Urinary bladder (tissue), 4 donors: ENCODE measurements at places on chromosomes 2 and 18. TPM values are rescaled to one million over a fixed set of nuclear protein-coding genes. Genes with fewer than 3 reads are reported as not detected.

DNA sequence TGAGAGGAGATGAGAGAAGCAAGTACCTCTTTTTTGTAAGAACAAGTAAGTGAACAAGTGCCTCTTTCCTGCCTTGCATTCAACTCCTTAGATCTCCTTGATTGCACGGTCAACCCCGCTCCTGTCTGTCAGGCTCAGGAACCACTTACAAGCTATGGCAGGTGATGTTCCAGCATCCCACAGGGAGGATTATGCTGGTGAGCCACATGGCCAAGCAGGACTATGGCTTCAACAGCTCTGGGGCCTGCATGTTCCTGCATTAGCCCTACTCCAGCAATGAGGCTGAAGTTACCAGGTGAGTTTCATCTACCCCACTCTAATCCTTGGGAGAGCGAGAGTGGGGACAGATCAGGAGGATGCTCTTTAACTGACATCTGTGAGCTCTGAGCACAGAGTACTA, 29.5 kb downstream of the TTC32 start:
- DNase-seq = no peak

- DNase-seq = no peak
Observed at GRCh38 chr2:214377286-214377624, 33.6 kb upstream of the VWC2L start.

- no peak for DNase-seq
Observed at GRCh38 chr2:151204756-151205155, 56.9 kb downstream of the RBM43 start.

- no peak for DNase-seq
Observed at GRCh38 chr2:6312367-6312766, 553.3 kb downstream of the CMPK2 start.

DNA sequence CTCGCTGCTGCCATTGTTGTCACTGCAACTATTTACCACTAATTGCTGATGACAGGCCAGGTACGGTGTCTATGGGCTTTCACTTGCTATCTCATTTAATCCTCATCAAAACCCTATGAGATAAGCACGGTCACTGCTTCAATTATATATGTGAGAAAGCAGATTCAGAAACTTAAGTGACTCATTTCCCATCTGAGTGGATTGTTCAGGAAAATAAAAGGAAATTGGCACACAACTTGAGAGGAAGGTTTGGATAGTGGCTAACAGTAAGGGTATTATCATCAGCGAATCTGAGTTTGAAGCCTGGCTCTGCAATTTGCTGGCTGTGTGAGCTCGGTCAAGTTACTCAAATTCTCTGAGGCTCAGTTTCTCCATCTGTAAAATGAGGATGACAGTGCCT, 196.0 kb downstream of the KCNS3 start:
- DNase-seq = no peak

CYP26B1 gene
- 4.7 TPM for total RNA-seq

DNA sequence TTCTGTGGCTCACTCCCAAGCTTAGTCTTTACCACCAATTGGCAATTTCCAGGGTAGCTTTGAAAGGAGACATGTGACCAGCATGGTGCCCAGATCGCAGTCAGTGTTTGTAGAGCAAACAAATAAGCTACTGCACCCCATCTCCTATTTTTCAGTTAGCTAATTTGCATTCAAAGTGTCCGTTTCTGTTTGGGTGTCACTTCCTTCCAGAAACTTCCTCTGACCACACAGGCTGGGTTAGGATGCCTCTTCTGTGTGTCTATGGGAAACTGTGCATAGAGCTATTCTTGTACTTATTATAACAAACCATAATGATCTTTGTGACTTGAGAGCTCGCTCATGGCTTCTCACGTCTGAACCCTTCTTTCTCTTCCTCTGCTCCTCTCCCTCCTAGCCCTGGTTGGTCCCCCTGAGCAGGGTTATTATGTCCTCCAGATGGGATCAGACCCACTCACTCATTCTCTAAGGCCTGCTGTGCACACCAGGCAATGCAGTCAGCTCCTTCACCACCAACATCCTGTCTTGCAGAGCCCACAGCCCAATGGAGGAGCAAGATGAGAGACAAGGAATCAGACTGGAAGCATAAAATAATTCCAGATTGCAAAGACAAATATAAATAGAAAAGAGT, 101.2 kb upstream of the ALK start:
- DNase-seq = no peak

MTCL1 gene
- total RNA-seq = 24.2 TPM

UNC80 gene
- total RNA-seq = 2.6 TPM

- no peak for DNase-seq
Observed at GRCh38 chr2:39150890-39151497, 30.1 kb upstream of the SOS1 start.

DNA sequence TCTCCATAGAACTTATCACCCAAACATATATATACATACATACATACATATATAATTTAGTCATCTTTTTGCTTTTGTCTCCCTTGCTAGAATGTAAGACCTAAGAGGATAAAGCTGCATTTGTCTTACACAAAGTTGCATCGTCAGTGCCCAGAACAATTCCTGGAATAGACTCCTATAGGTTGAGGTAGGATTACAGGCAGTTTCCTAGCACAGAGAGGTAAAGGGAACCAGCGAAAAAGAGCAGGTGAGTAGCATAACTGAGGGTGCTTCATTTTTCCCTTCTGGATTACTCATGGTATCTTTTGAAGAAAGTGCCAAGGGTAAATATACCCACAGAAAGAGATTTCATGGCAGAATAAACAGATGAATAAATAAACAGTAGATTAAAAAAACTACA, 68.1 kb upstream of the AMMECR1L start:
- no peak for DNase-seq

PDE6D gene
- 27.0 TPM for total RNA-seq

- DNase-seq = no peak
Observed at GRCh38 chr18:80169607-80170006, 60.5 kb downstream of the ADNP2 start.

DNA sequence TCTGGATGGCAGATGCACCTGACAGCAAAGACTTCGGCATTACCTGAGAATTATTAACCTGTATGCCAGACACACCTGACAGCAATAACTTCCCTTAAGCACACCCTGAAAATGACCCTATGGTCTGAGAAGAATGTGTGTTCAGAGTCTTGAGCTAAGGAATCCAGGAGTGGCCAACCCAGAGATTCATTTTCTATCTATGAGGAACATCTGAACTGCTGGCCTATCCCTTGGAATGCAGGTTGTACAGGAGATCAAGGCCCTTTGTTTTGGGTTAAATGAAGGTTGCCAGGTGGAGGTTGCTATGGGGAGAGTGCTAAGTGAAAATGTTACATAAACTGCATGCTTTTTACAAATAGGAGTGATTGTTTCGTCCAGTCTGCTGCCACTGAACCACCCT, 200.9 kb upstream of the MEIS1 start:
- no peak for DNase-seq

POTEF gene
- total RNA-seq = not detected

GRCh38 chr2:59312967-59313940, 1072.1 kb upstream of the FANCL start:
- DNase-seq = no peak

- no peak for DNase-seq
Observed at GRCh38 chr2:43855292-43855691, 16.5 kb downstream of the ABCG8 start.
